ENCODE measurements at places on chromosomes 3 and 15.

DNA sequence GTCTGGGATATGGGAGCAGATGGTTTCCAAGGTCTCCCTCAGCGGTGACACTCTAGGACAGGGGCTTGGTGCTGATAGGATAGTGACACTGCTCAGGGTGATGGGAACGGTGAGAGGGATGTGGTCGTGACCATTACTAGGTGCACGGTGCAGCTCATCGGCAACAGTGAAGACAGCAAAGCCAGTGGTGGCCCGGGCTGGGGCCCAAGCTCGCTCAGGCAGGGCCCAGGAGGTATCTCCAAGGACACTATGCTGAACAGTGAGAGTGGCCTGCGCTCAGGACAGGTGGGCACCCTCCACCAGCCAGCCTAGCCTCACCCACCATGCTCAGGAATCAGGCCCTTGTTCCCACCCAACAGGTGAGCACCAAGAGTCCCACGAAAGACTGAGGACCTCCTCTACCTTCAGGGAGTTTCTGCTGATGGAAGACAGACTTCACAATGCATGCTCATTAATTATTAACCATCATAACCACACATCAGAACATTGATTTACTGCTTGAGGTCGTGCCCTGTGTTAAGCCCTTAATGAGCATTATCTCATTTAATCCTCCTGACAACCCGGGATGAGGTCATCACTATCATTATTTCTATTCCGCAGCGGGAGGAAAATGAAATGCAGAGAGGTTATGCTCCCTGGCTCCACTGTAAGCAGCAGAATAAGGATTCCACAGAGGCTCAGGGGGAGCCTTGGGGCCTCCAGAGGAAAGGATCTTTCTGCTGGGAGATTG lies 269.4 kb downstream of the UACA start:
- no peak for DNase-seq

DNA sequence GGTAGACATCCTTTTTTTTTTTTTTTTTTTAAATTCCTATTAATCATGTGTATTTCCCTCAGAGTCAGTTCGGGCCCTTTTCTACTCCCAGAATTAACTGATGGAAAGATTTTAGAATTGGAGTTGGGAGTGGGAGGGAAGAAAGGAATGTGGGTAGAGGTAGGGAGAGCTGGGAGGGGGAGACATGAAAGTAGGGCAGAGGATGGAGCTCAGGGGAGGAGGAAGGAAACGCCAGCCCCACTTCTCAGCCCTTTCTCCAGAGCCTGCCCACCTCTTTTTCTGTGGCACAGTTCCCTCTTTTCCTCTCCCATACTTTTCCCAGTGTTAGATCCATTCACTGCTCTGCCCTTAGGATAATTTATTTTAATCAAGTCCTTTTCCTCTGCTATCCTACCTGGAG lies 129.4 kb downstream of the VPS8 start:
- DNase-seq, result no peak

- DNase-seq, result peak; percentile 68
Observed at GRCh38 chr3:111979434-111980038, 710 bp downstream of the ABHD10 start.

- no peak for DNase-seq
Observed at GRCh38 chr15:63172851-63173451, 15.7 kb upstream of the RPS27L start.

GRCh38 chr3:20924646-20925385 lies 738.8 kb upstream of the SGO1 start:
- DNase-seq, result no peak

DNA sequence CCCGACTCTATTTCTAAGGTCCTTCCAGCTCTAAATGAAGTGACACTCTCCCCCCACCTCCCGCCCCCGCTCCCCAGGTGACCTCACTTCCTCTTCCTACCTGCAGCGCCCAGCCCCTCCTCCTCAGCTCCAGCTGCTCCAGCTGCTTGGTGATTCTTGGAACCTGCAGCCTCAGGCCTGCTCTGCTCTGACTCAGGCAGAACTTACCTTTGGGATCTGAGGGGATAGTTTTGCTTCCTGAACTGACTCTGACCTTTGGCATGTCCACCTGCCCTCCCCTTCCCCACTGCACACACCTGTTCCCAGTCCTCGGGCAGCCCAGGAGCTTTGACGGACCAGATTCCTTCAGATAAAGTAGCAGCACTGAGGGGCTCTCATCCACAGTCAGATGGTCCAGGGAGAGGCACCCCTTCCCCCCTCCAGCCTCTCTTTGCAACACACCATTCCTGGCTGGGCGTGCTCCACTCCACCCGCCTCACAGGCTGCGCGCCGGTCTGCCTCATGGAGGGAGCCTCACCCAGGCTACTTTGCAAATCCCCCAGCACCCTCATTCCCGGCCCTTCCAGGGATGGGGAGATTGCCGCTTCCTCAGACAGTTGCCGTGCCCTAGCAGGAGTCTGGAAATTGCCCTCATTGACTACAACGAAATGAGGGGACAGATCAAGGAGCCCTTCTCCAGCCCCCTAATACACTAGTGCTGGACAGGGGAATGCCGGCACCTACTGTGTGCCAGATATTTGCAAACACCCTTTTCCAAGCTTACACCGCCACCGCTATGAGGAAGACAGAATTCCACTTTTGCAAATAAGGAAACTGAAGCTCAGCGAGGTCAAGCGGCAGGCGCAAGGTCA lies 692 bp upstream of the C15orf39 start:
- peak; percentile 34 for DNase-seq

- DNase-seq, result peak; percentile 46
Observed at GRCh38 chr3:170078620-170079281, 41.0 kb downstream of the GPR160 start.

DNA sequence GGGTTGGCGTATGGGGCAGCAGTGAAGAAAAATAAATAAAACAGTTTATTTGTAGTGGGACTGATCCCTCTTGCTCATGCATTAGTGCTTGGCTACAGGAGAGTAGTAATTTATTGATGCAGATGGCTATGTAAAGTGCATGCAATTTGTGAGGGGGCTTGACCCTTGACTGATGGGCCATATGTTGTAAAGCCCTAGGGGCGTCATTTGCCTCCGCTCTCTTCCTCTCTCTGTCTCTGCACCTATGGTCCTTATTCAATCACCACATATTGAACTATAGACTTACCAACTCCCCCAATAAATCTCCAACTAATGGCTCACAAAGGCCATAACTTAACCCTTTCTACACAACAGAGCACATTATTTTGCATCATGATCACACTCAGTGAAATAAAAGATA lies 227.7 kb downstream of the ROBO2 start:
- DNase-seq, result no peak

- DNase-seq, result peak; percentile 85
Observed at GRCh38 chr15:67093504-67093862, 28.1 kb downstream of the SMAD3 start.

DNA sequence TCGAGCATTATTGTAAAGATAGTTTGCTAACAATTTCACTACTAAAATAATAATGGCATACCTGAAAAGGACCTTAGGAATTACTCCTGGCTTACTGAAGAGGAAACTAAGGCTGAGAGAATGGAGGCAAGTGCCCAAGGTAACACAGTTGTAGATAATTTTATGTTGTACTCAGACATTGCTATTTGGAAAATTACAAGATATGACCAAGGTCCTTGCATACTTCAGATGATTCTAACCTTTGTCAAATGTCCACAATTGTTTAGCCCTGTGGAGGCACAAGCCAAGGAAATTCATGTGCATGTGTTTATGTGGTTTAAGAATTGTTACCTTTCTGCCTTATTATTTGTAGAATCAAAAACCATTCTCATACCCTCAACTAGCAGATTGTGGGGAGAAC lies 105.7 kb downstream of the TUSC7 start:
- DNase-seq, result no peak

DNA sequence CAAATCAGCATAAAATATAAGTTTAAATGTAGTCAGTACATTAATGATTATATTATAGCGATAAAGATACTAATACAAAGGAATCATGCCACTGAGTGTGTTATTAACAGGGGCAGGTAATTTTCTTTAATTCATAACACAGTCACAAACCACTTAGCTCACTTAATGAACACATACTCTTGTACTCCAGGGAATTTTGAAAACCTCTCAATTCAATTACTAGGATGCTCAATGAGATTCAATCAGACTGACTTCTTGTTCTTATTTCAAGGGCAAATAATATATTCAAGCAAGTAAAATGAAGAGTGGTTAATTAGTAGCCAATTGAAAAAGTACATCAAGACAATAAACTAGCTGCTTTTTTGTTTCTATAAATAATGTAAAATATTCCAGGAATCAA lies 5.8 kb upstream of the SUCNR1 start:
- no peak for DNase-seq

GRCh38 chr15:91385311-91385710 lies 285.3 kb downstream of the SV2B start:
- DNase-seq, result no peak

DNA sequence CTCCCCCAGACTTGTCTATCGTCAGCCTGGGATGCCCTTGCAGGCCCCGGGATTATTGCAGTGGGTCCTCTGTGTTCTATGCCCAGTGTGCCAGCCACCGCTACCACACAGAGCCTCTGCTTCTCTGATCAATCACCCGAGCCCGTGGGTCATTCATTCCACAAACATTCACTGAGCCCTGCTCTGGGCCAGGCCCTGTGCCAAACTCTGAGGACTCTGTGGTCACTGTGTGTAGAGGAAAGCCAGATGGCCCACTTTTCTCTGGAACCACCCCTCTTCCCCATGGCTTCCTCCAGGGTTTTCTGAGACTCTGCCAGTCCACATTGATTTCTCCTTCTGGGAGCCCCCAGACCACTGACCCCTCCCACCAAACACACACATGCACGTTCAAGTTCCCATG lies 55.5 kb downstream of the BSN start:
- no peak for DNase-seq

All from NAMALWA (cell line).